ENCODE measurements at places on chromosomes 3 and 15.

DNA sequence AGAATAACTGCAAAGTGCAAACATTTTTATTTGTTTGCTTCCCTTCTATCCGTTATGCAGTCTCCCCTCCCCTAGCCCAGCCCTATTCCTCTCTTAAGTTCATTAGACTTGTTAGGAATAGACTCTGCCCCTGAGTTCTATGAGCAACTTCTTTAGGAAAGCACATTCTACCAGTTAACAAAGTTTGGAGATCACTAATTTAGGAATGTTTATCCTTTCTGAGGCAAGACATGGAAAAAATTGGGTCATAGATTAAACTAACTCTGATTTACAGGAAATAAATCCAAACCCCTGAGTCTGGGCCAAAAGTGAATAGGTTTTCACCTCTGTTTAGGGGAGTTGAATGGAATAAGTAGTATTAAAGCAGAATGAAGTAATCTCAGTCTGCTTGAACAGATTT lies 34.4 kb downstream of the C3orf80 start:
- DNase-seq: no peak

GRCh38 chr3:159447841-159448240 lies 540.8 kb upstream of the IL12A start:
- DNase-seq: no peak

DNA sequence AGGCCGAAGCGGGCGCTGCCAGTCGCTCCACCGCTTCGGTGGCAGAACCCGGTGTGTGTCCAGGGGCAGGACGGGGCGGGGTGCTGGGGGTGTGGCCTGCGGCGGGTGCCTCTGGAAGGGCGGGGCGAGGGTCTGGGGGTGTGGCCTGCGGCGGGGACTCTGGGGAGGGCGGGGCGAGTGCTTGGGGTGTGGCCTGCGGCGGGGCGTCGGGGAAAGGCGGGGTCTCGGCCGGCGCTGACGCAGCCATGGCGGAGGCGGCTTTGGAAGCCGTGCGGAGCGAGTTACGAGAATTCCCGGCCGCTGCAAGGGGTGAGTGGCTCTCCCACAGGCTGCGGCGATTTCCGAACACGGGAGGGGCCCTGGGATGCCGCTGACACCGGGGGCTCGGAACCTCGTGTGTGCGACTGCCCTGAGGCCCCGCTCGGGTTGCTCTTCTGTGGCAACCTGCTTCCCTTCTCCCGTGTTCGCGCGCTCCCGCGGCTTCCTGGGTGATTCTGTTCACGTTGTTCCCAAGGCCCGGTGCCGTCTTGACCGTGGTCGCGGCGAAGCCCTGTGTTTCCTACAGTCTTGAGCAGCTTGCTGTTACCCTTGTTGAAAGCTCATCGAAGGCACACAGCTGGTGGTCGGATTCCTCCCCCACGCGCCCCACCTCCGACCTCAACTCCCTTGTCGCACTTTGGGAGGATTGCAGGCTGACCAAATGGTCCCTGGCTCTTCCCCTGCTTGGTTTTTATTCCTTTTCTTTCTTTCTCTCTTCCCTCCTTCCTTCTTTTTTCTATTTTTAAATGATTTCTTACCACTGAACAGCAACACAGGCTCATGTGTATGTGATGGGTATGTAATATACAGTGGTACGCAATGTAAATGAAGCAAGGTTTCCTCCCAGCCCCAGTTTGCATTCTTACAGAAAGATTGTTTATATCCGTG lies at the start of gene JMJD7:
JMJD7 (plus strand) TSS at position 213 of the 927 bp plus-strand sequence; CDS start at position 246, 33 bp downstream.
- peak; percentile 80 for DNase-seq

GRCh38 chr3:14145236-14145635 lies 20.4 kb downstream of the TMEM43 start:
- DNase-seq: peak; percentile 60

DNA sequence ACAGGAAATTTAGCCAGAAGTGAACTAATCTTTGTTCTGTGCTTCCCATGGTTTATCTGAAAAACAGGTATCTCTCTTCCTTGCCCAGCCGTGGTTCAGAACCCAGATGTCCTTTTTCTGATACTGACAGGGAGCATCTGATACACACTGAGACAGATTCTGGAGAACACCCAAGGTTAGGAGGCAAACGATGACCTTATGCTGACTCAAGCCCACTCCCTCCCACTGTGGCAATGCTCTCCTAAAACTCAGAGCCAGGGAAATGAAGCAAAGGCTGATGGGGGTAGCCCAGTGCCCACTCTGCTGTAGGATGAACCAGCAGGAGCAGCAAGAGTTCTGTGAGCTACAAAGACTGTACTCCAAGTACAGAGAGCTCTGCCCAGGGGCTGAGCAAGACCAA lies 225.1 kb downstream of the NTRK3 start:
- no peak for DNase-seq

GRCh38 chr15:87938031-87938430 lies 318.5 kb downstream of the NTRK3 start:
- no peak for DNase-seq

DNA sequence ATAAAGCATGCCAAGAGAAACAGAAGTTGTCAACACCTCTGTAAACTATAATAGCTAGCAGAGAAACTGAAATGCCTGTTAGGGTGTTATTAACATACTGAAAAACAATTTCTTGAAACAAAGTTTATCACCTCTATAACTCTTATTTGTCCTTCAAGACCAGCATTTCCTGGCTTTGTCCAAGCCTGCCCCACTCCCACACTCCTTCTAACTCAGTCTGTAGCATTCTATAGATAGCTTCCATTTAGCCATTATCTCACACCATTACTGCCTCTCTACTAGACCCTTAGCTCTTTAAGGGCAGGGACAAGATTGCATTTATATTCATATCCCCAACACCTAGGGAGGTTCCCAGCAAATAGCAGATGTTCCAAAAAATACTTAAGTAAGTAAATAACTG lies 36.5 kb downstream of the GK5 start:
- DNase-seq: no peak

- peak; percentile 53 for DNase-seq
These were observed 27.3 kb downstream of the CEP19 start for GRCh38 chr3:196684548-196685407.

- peak; percentile 100 for DNase-seq
These were observed 800 bp upstream of the RAP2B start for GRCh38 chr3:153161138-153161713.

DNA sequence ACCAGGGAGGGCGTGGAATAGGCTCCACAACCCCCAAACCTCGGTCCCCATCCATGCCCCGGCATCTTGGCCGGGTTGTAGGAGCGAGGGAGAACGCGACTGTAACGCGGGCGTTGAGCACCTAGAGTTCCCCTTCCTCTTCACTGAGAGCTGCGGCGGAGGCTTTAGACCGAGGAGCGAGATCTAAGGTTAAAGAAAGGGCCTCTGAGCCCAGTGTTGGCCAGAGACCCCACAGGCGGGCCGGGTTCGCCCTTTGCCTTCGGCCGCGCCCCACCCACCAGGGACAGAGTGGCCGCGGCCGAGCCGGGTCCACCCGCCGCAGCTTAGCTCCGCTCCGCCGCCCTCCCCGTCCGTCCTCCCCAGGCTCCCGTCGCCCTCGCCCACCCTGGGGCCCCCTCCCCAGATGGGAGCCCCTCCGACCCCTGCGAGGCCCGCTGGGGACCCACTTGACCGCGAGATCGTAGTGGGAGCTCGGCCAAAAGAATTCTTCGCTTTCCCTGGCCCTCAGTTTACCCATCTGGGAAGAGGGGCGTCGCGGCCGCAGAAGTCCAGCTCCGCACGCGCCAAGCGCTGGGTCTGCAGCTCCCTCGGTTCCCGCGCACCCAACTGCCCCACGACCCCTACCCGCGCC lies 425 bp downstream of the ANPEP start:
- DNase-seq: no peak

- DNase-seq: no peak
These were observed 699 bp downstream of the MEGF11 start for GRCh38 chr15:66252685-66253417.

Measured in HFFc6 (cell line).